ENCODE measurements at places on chromosomes 5 and 9.

GRCh38 chr9:34520505-34521385, 2.0 kb downstream of the ENHO start:
- no peak for DNase-seq

DNA sequence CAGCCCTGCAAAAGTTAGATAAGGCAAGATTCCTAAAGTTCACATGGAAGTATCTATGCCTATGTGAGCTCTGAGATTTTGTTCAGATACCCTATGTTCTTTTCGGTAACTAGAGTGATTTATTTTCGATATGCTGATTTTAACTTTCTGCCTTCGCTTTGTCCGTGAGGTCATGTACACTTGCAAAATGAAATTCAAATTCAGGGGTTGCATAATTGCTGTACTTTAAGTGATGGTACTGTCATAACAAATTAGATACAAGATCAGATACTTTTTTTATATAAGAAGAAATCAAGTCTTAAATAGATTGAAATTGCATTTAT, 350 bp upstream of the ECPAS start:
- no peak for DNase-seq

GRCh38 chr5:134846641-134846960, 833 bp downstream of the C5orf24 start:
- no peak for DNase-seq

- no peak for DNase-seq
These were observed 392.1 kb downstream of the DTWD2 start for GRCh38 chr5:118596255-118596654.

GRCh38 chr9:37787059-37787458, 2.2 kb upstream of the EXOSC3 start:
- no peak for DNase-seq

GRCh38 chr5:73693573-73694061, 67.6 kb downstream of the ARHGEF28 start:
- DNase-seq, result no peak

DNA sequence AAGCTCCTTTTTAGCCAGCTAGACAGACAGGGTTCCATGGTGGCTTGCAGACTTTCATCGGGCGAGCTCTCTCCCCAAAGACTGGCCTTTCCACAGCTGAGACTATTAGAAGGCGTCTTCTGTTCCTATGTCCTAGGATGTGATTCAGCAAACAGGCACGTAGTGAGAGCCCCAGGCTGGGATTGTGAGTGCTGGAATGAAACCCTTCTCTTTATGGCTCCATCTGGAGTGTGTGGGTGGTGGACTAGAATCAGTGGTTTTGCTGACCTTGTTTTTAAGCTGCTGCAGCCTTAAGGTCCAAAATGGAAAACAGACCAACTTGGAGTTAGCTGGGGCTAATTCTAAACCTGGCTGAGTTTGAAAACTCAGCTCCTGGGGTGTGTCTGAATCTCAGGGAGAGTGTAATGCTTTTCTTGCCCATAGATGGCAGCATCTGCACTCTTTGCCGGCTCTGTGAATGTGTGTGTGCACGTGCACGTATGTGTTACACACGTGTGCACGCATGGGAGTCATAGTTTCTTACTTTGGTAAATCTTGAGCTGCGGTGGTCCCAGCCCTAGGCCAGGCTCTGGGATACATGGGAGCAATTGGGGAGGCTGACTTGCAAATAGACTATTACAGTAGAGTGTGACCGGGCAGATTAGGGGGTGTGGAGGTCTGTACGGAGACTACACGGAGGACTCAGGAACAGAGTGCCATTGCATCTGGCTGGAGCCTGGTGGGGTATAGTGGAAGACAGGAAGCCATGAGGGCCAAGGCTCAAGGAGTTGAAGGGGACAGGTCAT, 10.7 kb downstream of the GSN start:
- DNase-seq, result no peak

DNA sequence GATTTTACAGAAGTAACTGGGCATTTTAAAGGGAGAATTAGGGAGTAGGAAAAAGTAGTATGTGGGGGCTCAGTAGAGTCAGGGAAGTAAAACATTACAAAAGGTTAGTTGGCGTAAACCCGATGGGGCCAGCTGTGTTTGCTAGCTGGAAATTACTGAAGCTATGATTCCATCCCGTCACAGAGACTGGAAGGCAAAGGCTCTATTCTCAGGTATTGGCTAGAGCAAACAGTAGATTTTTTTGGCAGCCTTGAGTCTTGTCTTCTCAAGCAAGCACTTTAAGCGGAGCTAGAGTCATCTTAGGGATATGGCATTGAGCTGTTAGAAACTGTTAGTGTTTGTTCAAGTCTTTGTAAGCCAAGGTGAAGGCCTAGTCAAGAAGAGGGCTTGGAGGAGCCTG, 121.5 kb downstream of the PAM start:
- no peak for DNase-seq

DNA sequence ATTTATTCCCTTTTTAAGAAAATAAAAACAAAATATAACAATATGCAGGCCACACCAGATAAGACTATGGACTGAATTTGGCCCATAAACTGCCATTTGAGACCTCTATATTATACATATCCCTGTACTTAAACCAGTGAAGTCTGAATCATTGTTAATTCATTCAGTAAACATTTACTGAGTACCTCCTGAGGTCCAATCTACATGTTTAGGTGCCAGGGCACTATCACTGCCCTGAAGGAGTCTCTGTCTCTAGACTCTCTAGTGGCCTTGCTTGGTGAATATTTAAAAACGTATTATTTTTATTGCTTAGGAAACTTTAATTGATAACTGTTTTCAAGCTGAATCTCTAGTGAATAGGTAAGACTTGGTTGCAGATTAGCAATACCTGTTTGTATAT, 74.7 kb upstream of the ELL2 start:
- no peak for DNase-seq

- no peak for DNase-seq
These were observed 211.4 kb upstream of the FTMT start for GRCh38 chr5:121640298-121640697.

DNA sequence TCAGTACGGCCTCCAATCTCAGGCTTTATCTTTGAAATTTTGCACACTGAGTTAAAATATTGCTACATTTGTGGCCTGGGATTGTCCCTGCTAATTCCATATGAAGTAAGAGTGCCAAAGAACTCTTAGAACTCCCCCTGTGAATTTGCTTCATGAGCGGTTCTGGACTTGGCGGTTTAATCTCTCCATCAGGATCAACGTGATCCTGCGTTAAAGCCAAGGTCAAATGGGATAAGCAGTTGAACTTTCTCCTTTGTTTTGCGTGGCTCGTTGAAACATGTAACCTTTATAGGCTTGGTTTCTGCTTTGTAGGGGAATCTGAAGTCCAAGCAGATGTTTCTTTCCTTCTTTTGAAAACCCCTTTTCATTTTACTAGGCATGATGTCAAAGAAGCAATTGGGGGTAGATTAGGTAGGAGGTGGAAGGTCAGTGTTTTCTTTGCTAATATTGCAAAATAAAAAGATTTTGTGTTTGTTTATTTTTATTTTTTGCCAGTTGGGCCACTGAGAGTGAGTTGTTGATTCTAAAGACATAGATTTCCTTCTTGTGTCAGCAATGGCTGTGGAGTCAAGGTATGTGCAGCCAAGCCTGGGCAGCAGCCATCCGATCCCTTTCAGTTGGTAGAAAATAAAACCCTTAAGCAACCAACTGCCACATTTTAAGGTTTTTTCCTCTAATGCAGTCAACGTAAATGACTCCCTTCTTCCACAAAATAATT, 390.8 kb downstream of the NNT start:
- DNase-seq, result no peak

DNA sequence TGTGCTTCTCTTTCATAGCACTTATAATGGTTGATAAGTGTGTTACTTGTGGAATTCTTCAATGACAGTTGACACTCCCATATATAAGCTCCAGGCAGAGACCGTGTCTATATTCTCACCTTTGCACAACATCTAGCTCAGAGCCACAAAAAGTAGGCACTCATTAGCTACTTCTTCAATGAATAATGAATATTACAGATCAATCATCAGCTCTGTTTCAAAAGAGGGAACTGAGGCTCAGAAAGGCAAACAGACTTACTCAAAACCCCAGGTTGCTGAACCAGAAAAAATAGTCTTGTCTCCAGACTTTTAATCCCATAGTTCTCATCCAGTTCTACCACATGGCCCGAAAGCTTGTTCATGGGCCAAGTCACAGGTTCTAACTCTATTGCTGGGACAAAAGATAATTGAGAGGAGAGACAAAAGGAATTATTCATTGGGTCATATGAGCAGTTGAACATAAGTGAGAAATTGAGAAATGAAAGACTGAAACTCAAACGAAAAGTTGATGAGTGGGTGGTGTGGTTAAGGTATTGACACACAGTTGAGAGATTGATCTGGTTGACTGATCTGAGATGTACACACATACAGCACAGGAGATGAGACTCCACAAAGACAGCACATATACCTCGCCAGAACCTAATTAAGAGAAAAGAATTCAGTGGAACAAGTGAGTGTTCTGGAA, 381.6 kb downstream of the EFNA5 start:
- DNase-seq, result no peak

GRCh38 chr9:73595036-73595545, 443.4 kb downstream of the ANXA1 start:
- DNase-seq, result no peak

GRCh38 chr5:170334626-170335025, 37.0 kb upstream of the LCP2 start:
- DNase-seq, result no peak

DNA sequence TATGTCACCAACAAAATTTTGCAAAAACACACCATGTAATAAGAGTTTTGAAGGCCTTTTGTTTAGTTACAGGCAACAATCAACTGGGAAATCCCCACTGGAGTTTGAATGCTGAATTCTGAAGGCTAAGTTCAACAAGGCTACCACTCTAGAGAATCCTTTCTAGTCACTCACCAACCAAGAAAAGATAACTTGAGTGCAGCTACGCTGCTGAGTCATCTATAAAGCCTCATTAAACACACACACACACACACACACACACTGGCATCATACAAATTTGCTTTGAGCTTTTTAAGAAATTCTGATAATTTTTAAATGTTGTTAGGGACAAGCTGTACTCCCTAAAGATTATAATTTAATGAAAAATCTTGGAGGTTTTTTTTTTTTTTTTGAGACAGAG, 219.6 kb downstream of the DENND1A start:
- no peak for DNase-seq

GRCh38 chr5:122263352-122264030, 48.5 kb upstream of the SNCAIP start:
- no peak for DNase-seq

GRCh38 chr5:68884144-68884754, 209.6 kb upstream of the SLC30A5 start:
- DNase-seq, result no peak

DNA sequence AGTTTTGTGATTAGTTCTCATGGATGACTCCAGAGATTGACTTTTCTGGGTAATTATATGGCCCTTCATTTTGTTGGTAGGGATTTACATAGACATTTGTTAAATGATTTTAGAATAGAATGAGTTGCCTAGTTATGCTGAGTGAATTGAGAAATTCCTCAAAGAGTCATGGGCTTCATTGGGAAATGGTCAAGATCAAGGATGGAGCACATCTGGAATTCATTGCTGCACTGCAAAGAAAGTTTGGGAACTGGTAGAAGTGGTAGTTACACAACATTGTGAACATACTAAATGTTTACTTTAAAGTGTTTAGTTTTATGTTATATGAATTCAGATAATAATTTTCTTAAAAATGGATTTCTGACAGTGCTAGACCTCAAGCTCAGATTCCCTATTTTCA, 46.5 kb downstream of the PIP5K1B start:
- DNase-seq, result no peak

- DNase-seq, result no peak
These were observed 10.2 kb upstream of the CDK7 start for GRCh38 chr5:69224520-69224919.
